Activated CD4-positive, alpha-beta T cell treated with anti-CD3 and anti-CD28 coated beads, Interleukin-2, amount 50 U/mL, for 1 hour (primary cell): ENCODE measurements at places on chromosomes 4 and X.

DNA sequence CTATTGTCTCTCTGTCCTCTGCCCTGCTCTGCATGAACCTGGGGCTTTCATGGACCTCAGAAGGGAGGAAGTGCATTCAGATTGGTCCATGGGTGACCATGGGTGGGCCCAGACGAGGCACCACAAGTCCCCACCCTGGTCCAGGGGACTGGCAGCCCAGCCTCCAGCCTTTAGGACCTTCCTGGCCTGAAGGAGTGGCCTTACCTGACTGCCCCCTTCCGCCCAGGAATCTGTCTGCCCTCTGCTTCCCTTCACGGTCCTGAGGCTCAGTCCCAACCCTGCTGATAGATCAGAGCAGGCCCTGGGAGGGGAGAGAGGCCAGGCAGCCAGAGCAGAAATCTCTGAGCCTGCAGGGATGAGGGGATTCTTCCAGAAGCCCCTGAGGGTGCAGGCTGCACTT lies 455.4 kb downstream of the PCDH18 start:
- no peak for DNase-seq

DNA sequence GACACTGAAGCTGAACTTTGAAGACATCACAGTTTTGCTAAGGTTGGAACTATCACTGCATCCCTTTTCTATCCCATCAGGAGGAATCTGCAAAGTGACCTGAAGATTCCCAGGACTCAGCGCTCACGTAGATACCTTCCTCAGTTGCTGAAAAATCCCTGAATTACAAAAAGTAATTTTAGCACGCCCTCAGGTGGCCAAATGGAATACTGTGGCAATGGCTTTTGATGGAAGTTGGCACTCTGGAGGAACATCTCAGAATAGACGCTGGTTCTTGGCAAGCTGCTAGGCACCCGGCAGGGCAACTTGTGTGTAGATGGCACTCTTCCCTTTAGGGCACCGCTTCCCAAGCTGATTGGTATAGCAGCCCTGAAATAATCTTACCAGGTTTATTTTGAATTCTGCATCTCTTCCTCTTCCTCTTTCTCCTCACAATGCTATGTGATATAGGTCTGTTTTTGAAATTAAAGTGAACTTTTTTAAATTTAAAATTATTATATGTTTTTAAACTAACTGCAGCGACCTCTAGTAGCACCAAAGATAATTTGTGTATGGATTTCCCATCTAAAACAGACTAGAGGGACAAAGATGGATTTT lies 16.3 kb upstream of the ESX1 start:
- peak; percentile 4 for DNase-seq

DNA sequence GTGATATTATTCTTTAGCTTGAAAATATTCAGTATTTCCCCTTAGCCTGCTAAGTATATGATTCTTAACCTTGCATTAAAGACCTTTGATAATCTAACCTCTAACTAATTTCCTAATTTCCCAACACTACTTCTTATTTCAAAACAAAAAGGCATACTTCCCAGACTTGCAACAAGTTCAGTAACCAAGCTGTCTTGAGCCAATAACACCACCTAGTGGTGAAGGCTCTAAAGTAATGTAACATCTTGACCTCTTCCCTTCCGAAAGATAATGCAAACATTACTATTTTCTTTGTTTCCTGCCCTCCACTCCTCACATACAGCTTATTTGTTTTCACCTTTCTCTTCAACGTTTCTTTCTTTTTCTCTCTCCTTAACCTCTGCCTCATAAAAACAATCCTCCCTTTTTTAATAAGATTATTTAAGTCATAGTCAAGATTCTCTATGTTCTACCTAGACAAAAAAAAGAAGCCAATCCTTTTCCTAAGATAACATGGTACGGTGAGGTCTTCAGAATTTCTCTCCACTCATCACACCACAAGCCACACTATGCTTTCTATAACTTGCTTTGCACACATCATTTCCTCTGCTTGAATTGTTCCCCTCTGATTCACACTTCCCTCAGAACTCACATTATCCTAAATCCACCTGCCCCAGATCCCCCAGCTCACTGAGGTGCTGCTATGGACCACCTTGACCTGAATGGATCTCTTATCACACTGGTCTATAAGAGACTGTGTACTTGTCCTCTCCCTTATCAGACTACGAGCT lies 3.5 kb downstream of the FAT1 start:
- no peak for DNase-seq

DNA sequence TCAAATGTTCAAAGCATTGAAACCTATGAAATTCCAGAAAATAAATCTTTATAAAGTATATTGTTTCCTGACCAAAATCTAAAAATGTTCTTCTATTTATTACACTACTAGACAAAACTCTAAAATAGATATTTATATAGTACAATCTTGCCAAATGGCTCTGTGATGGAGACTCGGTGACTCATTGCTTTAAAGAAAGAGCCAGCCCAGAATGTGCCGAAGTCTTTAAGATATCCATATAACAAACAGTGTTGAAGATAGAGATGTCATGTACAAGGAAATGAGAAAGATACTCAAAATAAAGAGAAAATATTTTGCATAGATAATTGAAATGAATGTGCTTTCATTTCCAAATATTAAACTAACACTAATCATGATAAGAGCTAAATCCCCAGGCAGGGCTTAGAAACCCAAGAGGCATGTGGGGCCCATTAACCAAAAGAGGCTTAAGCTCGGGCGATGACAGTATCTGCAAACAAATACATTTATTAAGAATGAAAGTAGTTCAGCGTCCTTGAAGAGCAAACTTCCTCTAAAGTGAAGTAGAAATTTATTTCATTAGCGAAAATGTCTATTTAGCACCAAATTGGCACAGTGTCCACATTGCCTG lies 102.1 kb upstream of the FAM9B start:
- no peak for DNase-seq

- no peak for DNase-seq
Measured at GRCh38 chr4:91620952-91621351, 682.8 kb upstream of the GRID2 start.

DNA sequence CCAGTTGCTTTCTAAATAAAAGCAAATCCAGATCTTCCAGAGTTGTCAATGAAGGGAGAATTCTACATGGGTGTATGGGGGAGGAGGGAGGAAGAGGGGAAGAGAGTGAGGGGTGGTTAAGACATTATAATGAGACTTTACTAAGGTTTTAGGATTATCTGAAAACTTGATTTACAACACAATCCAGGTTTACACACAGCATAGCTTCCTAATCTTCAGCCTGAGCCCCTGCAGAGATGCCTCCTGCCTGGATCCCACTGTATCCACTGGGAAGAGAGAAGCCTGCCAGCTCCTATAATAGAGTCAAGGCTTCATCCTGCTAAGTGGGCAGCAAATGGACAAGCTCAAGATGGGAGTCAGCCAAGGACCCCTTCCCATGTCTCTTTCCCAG lies 85.6 kb upstream of the KIT start:
- no peak for DNase-seq
